Stimulated activated CD4-positive, alpha-beta T cell treated with anti-CD3 and anti-CD28 coated beads, TNF-alpha, amount 100 ng/mL, for 1 hour (primary cell): ENCODE measurements at places on chromosomes 2 and 18.

DNA sequence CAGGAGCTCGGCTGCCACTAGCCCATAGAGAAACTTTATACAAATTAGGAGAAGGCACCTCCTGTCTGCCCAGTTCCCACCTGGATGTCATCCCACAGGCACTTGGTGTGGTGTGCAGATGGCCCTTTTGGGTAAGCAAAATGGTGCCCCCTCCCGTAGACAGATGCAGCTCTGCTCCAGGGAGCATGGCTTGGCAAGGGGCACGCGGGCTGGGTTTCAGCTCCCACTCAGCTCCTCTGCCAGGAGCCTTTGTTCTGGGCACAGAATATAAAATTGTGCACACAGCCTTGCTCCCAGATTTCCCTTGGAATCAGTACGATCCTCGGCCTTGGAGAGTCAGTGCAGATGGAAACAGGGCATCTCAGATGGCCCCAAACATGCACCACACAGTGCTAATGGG lies 20.3 kb upstream of the KCNF1 start:
- DNase-seq = no peak

- no peak for DNase-seq
Observed at GRCh38 chr2:126662621-126663020, 6.7 kb downstream of the GYPC start.

GRCh38 chr2:229835596-229836283 lies 86.1 kb downstream of the TRIP12 start:
- DNase-seq = no peak

GRCh38 chr2:138779781-138780445 lies at the start of gene NXPH2:
TSS of gene NXPH2 (minus strand) at chr2:138780390. CDS start at chr2:138780241, 149 bp downstream.
- DNase-seq = no peak

- DNase-seq = peak; percentile 5
Observed at GRCh38 chr2:203534621-203535077, 452 bp downstream of the RAPH1 start.

GRCh38 chr2:28979041-28979440 lies 2.1 kb upstream of the TOGARAM2 start:
- no peak for DNase-seq

GRCh38 chr2:235146871-235147565 lies 195.2 kb downstream of the SH3BP4 start:
- no peak for DNase-seq

DNA sequence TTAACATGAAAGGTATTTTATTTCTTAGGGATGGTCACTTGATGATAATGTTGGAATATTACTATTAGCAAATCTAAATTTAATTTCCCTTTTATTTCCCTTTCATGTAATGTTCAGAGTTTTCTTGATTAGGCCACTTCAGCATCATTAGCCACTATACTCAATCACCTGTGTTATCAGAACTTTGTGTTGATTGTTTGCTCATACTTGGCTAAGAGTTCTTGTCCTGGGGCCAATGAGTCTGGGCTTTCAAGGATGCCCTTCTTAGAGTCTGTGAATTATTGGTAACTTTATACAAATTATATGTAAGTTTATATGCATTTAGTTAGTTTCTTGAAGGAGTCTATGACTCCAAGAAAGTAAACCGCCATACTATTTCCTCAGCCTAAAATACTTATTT lies 408.0 kb upstream of the DDX18 start:
- DNase-seq = no peak

DNA sequence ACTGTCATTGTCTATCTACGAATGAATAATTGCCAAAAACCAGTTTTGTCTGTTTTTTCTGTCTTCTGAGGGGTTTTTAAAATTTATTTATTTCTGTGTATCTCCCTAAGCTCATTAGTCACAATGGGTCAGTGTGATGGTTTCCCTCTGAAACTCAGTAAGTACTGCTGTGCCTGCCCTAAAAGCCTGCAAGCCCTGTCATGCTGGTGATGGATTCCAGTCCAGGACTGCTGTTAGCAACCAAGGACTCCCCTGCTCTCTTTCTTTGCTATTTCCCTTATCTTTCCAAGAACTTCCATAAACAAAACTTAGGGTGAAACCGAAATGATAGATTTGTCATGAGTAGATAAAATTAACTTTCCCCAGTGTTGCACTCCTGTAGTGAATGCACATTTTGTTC lies 11.8 kb upstream of the DSG2 start:
- DNase-seq = no peak

DNA sequence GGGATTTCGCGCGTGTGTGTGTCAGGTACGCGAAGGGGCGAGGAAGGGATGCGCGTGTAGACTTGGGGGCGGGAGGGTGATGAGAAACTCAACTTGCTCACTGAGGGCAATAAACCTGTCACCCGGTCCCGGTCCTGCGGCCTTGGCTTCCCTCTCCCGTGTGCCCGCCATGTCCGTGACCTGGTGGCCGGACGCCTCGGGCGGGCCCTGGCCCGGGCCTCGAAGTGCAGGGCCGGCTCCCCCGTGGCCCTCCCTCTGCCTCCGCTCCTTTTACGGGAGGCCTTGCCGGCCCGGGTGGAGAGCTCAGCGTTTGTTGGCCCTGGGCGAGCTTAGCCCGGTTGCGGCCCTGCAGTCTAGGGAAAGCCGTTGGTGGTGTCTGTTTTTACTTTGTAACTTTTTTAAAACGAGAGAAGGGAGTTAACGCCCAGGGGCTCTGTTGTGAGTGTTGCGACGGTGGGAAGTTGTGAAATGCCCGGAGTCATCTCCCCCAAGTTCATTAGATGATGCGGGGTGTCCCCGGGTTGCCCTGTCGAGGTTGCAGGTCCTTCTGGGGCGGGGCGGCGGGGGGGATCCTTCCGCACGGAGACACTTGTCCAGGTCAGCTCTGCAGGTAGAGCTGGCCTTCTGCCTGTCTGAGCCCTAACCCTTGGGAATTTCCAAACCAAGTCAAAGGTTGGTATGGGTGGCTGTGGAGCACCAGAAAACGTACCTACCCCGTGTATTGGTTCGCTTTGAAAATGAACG lies 883 bp downstream of the SMCHD1 start:
- DNase-seq = no peak

- DNase-seq = no peak
Observed at GRCh38 chr2:217834057-217834620, 168.7 kb downstream of the TNS1 start.

GRCh38 chr2:240232961-240233884 lies 92.8 kb upstream of the OTOS start:
- DNase-seq = peak; percentile 22

DNA sequence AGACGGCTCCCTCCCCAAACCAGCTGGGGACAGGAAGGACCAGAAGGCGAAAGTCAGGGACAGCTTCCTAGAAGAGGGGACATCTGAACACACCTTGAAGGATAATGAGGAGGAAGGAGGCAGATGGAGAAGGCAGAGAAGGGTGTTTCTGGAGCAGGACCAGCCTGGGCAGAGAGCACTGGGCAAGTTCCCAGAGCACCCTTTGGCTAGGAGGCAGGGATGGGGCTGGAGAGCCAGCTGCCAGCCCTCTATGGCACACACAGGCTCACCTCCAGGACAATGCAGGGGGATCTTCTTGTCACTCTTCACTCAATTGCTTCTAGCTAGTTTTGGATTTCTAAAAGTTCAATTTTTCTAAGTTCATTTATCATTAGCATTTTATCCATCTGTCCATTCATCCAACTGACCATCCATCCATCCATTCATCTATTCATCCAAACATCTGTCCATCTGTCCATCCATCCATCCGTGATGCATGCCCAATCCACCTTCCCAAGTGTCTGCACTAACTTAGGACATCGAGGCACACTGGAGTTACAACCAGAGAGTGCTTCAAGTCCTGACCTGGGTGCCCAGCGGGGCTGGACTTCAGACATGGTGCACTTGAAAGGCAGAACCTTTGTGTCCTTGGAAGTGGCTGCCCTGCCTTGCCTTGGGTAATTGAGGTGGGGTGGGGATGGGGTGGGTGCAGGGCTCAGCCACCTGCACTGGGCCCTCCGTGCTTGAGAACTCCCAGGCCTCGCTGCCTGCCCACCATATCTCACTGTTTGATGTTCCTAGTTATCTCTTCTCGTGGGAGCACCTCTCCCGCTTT lies 42.5 kb downstream of the INHBB start:
- no peak for DNase-seq

DNA sequence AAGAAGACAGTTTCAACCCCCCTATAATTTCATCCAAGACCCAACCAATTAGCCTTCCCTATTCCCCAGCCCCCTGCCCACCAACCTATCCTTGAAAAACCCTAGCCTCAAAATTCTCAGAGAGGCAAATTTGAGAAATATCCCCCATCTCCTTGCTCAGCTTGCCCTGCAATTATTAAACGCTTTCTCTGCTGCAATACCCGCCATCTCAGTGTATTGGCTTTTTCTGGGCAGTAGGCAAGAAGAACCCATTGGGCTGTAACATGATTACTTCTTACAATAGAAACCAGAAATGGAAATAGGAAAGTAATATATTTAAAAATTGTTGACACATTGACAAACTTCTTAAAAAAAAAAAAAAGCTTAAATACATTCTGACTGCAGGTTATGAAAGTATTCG lies 140.6 kb upstream of the CCDC150 start:
- DNase-seq = no peak

DNA sequence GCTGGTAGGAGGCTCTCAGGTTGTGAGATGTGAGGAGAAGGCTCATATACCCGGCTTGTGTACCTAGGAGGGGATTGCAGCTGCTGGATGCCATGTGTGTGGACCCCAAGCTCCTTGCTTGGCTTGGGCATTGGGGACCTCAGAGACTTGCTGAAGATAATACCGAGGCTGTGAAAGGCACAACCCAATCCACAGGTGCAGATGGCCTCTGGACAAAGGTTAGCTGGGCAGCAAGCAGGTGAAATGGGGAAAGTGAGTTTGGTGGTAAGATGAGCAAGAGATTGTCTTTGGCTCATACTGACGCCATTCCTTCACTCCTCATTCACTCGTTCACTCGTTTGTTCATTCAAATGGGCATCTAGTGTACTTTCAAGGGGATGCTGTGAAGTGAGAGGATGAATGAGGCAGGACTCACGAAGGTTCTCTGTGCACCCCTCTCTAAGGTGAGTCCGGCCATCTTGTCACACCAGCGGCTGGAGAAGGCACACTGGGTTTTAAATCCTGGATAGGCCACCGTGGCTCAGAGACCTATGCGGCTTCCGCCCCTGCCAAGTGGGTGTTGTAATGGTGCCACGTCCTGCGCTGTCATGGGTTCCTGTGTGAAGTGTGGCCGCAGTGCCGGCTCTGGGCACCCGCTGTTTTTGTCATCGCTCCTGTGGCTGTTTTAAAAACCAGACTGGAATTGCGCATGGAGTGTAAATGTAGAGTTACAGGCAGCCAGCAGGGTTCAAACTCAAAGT lies 13.7 kb downstream of the FBLN7 start:
- DNase-seq = no peak

GRCh38 chr18:3260995-3261372 lies 949 bp upstream of the MYL12B start:
- DNase-seq = no peak

DNA sequence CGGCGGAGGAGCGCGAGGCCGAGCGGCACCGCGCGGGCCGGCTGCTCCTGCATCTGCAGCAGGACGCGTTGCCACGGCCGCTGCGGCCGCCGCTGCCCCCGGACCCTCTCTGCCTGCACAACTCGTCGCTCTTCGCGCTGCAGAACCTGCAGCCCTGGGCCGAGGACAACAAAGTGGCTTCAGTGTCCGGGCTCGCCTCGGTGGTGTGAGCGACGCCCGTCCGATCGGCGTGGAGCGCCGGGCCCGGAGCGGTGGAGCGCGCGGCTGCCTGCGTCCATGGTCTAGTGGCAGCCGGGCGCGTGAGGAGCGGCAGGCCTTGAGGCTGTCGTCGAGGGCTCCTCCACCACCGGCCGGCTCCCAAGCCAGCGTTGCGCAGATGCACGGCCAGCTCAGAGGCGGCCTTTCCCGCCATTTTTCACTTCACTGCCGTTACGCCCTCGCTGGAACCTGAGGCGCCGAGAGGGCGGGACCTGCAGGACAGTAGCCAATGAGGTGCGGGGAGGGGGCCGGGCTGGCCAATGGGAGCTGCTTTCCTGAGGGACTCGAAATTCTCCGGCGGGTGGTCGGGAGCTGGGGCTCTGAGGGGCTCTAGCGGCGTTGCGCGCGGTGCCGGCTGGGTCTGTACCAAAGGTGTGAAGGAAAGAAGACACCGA lies 1.9 kb downstream of the TLX2 start:
- peak; percentile 58 for DNase-seq

- no peak for DNase-seq
Observed at GRCh38 chr18:10293966-10294365, 160.5 kb upstream of the APCDD1 start.

- DNase-seq = no peak
Observed at GRCh38 chr18:35502052-35502451, 4.3 kb upstream of the INO80C start.

- DNase-seq = no peak
Observed at GRCh38 chr2:38981003-38981669, 91.5 kb downstream of the ARHGEF33 start.

DNA sequence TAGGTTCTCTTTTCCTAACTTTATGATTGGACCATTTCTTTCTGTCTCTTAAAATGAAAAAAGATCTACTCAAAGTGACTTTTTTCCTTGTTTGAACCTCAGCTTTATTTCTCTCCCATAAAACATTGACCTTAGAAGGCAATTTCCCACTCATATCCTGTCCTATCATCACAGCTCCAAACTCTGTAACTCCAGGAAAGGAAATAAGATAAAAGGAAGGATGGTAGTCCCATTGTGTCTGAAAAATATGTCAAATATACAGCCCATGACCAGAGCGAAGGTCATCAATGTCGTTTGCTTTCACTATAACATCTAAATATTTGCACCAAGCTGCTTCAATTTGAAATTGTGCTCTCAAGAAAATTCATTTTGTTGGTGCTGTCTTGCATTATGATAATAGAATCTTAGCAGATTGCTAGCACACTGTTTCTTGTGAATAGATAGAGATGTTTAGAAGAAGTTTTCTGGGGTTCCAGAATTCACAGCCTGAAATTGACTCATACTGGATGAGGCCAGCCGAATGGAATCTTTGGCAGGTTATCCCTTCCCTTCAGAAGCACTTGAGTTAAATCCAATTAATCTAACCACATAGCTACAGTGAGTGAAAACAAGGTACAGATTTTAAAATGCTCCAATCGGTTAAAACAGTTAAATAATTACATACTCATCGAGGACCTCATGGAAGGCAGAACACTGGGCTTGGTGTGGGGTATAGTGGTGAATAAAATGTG lies 95.1 kb downstream of the CRIM1 start:
- no peak for DNase-seq

GRCh38 chr18:8188184-8188583 lies 421.1 kb upstream of the RAB12 start:
- DNase-seq = no peak

DNA sequence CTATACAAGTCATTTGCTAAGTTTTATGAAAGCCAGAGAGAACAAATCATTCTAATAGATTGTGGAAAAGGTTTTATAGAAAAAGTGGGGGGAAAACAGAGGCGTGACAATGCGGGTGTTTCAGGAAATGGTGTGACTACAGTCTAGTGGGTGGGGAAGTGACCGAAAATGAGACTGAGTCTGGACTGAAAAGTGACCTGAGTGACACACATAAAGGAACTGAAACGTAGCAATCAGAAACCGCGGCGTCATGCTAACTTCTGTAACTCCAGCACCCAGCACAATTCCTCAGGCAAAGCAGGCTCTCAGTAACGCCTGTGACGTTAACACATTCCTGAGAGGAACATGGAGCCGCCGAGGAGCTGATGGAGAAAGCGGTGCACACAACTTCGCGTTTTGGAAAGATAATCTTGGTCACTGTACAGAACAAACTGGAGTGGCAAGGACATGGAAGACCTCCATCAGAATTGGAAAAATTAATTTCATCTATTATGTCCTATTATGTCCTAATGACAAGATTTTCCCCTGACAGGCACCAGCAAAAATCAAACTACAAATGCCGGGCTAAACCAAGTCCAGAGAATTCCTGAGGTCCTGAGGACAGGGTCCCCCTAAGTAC lies 1.4 kb upstream of the CD226 start:
- DNase-seq = no peak
